Amniotic stem cell (primary cell): ENCODE measurements at places on chromosomes 12 and 14.

- DNase-seq = no peak
Observed at GRCh38 chr14:22506778-22507351, 82.2 kb downstream of the DAD1 start.

- no peak for DNase-seq
Observed at GRCh38 chr14:72540836-72541235, 353.1 kb downstream of the DPF3 start.

GRCh38 chr12:131458931-131459772 lies 251.7 kb upstream of the SFSWAP start:
- no peak for DNase-seq

DNA sequence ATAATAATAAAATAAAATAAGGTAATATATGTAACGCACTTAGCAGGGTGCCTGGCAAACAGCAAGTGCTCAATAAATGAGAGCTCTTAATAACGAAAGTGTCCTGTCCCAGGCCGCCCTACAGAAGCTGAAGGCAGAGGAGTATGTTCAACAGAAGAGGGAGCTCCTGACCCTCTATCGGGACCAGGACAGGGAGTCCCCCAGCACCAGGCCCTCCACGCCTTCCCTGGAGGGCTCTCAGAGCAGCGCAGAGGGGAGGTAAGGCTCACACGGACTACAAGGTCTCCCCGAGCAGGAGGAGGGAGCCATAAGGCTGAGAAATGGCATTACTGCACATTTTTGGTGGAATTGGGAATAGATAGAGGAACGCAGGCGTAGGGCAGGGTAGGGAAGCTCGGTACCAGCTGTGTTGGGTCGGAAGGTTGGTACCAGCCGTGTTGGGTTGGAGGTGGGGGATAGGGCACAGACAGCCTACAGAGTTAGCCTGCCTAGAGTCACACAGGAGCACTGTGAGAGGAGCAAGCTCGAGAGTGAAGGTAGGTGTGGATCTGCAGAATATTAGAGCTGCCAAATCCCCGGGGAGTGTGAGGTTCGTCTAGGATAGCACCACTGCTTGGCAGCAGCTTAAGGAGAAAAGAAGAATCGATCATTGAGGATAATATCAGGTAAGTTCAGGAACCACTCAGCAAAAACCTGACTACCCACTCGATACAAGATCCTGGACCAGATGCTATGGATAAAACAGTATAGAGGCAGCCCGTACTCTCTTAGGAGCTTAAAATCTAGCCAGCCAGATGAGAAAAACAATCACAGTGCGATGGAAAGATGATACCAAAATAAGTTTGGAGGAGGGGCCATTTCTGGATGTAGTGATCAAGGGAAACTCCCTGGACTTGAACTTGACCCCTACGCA lies 15.3 kb downstream of the TNFRSF1A start:
- DNase-seq = no peak

DNA sequence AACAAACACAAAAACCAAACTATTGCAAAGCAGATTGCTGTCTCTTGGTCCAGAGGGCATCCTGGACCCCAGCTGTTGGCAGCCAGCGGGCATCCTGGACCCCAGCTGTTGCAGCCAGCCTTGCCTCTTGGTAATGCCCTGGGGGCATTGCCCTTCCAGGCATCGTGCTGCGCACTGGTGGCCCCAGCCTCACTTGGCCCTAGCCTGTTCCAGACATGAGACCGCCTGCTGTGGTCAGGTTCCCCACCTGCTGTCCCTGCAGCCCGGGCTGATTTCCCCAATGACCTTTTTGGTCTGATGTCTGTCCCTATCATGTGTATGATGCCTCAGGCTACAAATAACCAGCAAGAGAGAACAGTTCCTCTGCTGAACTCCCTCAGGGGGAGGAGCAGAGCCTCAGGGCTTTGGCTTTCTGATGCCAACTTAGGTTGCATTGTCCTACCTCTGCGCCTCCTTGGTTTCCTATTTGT lies 20.8 kb downstream of the MLXIP start:
- no peak for DNase-seq

GRCh38 chr14:101757064-101757838 lies 4.3 kb upstream of the PPP2R5C start:
- no peak for DNase-seq

DNA sequence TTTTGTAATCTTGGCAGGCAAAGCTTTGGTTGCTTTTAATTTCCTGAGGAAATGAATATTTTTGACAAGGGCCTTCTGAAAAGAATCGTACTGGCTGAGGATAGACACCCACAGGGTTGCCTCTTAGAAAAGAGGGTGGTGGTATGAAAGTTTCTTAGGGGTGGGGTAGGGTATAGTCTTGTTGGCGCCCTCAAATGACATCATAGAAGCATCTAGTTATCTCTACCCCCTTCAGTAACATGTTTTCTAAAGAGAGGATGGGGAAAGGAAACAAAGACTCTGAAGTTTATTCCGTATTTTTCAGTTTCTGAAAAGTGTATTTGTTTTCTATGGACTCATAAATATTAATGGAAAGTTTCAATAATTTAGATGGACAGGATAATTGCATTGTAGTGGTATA lies 13.7 kb downstream of the PRKCH start:
- no peak for DNase-seq

DNA sequence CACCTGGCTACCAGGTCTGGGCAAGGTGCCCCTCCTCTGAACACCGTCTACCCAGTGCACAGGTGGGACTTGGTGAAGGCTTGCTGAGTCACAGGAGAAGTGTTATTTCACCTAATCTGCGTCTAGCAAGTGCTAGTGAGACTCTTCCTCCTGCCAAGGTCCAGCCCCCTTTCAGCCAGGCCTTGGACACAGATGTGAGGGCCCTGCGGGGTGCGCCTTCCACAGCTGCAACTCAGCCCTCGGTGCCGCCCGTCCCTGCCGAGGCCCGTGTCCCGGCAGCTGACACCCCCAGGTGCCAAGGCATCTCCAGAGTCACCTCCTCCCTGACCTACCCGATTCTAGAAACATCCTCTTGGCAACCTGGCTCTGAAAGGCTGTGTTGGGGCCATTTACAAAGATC lies 55.1 kb downstream of the PRIMA1 start:
- no peak for DNase-seq

- DNase-seq = peak; percentile 37
Observed at GRCh38 chr12:45991284-45992249, 1.2 kb upstream of the SCAF11 start.

DNA sequence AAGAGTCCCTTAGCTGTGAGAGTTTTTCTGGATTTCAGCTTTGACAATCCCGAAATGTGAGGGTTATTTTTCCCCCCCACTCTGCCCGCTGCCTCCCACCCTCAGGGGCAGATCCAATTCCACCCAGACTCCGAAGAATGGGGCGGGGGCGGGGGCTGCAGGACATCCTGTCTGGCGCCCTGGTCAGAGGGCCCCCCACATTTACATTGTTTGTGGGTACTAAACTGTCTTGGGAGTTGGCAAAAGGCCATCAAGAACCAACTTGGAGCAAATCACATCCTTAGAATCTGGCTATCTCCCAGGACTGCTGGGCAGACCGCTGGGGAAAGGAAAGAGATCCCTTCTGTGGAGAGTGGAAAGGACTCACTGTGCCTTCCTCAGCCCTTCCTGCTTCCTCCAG lies 2.4 kb downstream of the EMP1 start:
- DNase-seq = no peak

GRCh38 chr12:46794593-46795190 lies 31.1 kb downstream of the SLC38A4 start:
- DNase-seq = no peak

DNA sequence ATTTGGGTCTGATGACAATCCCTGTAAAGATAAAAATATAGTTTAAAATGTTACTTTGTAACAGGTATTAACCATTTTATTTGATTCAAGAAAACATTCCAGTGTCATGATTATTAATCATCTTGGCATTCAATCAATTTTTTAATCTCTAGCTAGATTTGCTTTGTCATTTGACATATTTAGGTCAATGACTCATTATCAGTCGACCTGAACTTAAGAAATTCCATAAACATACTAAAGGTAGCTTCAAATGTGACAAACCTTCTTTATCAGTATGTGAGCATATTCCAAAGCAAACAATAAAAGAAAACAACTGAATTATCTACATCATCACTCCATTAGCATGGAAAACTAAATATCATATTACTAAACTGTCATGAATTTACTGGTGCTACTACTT lies 50.8 kb upstream of the CDKL1 start:
- no peak for DNase-seq

- DNase-seq = no peak
Observed at GRCh38 chr14:83461521-83461920, 1927.9 kb upstream of the SEL1L start.

DNA sequence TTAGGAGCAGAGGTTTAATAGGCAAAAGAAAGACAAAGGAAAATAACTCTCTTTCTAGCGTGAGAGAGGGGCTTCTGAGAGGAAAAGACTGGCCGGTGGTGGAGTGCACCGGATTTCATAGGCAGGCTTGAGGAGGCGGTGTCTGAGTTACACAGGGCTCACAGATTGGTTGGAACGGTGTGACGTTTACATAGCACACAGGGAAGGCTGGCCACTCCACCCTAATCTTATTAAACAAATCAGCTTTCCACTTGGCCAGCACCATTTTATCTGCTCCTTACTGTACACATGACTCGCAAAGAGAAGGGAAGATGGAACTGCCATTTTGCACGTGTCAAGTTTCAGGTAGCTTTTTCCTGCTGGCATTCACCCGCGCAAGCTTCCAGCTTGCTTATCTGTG lies 587.7 kb downstream of the RPL10L start:
- DNase-seq = no peak

GRCh38 chr12:49705479-49706134 lies 1.6 kb downstream of the FMNL3 start:
- no peak for DNase-seq

DNA sequence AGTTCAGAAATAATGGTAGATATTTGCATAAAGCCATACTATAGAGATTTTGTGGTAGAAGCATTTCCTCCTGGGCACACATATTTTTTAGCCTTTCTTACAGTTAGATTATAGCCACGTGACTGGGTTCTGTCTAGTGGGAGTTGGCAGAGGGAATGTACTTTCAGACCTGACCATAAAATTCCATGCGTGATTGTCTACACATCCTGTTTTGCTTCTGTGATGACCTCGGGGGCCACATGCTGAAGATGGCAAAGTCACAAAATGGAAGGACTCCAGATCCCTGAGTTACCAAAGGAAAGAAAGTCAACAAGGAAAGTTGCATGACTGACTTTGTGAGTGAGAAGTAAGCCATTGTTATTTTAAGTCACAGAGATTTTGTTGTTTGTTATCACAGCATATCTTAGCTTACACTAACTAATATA lies 14.6 kb upstream of the MIA2 start:
- DNase-seq = no peak

- DNase-seq = no peak
Observed at GRCh38 chr14:74801396-74801795, 38.3 kb downstream of the YLPM1 start.

- no peak for DNase-seq
Observed at GRCh38 chr12:13880613-13881012, 100.8 kb downstream of the GRIN2B start.

GRCh38 chr12:127888943-127889719 lies 377.8 kb upstream of the TMEM132C start:
- DNase-seq = peak; percentile 32

GRCh38 chr14:65357113-65357512 lies 55.4 kb upstream of the FUT8 start:
- no peak for DNase-seq

DNA sequence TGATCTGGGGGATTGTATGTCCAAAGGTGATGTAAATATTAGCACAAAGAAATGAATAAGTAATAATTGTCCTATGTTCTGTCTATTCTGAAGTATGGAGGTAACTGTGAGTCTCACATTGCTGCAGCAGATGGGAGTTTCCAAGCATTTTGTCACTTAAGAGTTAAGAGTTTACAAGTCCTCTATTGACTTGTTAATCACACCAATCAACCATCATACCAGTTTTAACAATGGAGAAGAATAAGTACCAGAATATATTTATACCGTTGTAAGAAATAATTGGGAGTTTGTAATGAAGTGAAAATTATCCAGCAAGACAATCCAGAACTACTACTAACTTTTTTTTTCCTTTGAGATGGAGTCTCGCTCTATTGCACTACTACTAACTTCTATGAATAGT lies 139.1 kb downstream of the MDGA2 start:
- DNase-seq = no peak

DNA sequence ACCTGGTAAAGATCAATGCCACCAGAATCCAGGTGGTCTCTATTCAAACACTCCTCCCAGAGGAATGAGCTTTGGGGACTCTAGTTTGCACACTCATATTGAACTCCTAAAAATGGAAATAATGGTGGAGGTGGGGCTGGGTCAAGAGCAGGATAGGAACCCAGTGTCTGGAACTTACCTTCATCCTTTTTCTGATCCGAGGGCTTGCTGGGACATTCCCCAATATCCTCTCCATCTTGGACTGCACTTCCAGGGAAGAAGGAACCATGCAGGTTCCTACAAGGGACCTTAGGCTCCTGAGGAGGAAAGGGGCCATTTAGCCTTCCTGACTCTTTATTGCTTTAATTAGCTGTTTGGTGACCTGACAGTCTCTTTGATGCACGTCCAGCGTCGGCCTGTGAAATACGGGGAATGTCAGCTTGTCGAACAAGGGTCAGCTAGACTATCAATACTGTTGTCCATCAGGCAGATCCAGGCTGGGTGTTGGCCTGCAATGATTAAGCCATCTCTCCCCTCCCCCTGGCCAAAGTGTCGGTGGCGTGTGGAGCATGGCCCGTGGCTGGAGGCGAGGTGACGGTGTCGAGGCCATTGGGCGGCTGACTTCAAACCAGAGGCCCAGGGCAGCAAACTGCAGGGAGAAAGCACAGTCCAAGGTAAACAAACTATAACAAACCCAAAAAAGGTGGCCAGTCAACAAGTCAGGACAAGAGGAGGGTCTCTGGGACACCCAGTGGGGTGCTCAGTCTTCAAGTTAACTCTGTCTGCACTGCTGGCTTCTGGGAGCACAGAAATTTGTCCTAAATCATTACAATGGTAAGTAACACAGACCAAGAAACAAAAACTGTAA lies 405.2 kb upstream of the TBX3 start:
- no peak for DNase-seq

DNA sequence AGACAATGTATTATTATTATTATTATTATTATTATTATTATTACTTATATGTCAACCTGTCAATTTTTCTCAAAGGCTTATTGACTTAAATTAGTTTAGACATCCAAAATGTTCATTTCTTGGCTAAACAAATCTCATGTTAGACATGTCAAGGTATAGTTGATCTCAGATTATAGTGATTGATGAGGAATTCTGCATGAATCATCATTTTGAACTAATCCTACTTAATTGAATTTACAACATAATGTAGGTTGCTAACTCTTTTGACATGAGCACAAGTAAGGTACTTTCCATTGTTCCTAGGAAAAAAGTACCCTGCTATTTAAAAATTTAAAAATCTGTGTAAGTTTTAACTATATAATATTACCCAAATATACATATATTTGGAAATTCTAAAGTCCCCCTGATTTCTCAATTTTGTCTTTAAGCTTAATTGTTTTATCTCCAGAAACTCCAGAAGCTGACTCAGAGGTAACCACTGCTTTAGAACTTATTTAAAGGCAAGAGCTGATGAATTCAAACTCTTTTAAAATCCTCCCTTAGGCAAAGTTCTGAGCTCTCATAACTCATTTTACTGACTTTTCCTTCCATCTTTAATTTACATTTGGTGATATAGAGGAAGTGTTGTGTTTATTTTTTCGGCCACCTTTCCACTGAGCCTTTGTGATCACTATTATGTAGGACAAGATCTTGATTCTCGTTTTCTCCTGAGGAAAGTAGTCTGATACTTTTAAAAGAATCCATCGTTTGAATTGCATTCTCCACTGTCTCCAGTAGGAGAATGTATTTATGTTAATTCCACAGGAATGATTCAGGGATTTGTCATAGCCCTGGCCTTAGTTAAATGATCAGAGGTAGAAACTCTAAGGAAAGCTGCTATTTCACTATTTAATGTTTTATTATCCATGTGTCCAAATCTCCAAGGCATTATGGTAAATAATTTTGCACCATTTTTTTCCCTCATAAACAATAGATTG lies 1304.5 kb downstream of the AACS start:
- DNase-seq = no peak
